ENCODE measurements at places on chromosomes 11 and 22. TPM values are rescaled to one million over a fixed set of nuclear protein-coding genes. Genes with fewer than 3 reads are reported as not detected.

HSPB2 gene
- 0.69 TPM for total RNA-seq

FOLR1 gene
- total RNA-seq: 108 TPM

BDNF gene
- total RNA-seq: 6.4 TPM

F2 gene
- total RNA-seq: 1.1 TPM

MRE11 gene
- 17.1 TPM for total RNA-seq

C11orf91 gene
- total RNA-seq: not detected

ART1 gene
- total RNA-seq: not detected

All from renal cortical epithelial cell (primary cell).